NCI-H524 treated with DMSO at 0.1 percent for 48 hours (cell line): ENCODE measurements at places on chromosomes 6 and 20.

- no peak for DNase-seq
Observed at GRCh38 chr6:13228264-13229204, 99.8 kb downstream of the TBC1D7 start.

DNA sequence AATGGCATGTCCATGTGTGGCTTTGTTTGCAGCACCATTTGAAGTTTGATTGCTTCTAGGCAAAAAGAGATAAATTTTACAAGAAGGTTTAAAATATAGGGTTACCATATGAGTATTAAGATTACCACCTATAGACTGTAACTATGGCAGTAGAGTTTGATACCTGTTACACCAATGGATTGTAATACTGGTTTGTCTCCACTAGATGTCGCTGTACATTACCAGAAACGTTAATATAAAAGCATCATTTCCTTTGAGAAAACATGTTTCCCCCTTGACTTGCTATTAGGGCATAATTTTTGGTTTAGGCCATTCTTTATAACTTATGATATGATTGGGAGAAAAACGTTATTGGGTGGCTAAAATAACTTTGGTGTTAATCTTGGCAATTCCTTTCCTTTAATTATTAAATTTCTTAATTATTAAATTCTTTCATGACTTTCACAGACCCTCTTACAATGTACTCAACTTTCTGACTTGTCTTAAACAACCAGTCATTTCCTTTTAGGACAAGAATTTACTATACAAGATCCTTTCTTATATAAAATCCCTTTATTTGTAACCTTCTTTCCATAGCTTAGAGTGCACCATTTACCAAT lies 42.8 kb downstream of the HLA-DPB1 start:
- DNase-seq = no peak

- DNase-seq = no peak
Observed at GRCh38 chr20:32536851-32537656, 48.1 kb downstream of the NOL4L start.

DNA sequence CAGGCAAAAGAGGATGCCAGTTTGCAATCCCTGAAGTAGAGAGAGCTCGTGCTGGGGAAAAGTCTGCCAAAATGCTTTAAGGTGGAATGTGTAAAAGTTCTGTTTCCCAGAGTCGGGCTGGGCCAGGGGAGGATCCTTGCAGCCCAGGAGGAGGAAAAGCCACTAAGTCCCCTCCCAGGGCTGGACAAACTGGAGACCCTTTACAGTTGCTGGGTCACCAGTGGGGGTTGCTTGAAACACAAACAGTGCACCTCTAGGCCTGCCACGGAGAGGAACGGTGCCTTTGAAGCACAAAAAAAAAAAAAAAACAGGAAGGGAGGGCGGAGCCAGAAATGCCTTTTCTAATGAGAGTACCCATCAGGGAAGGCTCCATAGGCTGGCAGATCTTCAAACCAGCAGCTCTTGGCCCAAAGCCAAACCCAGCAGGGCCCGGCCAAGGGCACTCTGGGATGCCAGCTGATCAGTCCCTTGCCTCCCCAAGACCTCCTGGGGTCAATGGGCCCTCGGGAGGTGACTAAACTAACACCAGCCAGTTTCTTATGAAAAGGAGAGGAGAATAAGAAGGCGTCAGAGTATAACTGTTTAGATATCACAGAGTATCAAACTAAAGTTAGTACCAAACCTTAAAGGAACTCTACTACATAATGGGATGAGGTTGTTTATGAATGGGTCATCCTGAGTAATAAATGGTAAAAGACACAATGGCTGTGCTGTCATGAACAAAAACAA lies 23.7 kb downstream of the HLA-A start:
- no peak for DNase-seq

- no peak for DNase-seq
Observed at GRCh38 chr6:42505385-42505718, 53.6 kb upstream of the TRERF1 start.

- DNase-seq = no peak
Observed at GRCh38 chr6:52976149-52976548, 18.9 kb downstream of the GSTA4 start.
